ENCODE measurements at places on chromosomes 6 and 20.

DNA sequence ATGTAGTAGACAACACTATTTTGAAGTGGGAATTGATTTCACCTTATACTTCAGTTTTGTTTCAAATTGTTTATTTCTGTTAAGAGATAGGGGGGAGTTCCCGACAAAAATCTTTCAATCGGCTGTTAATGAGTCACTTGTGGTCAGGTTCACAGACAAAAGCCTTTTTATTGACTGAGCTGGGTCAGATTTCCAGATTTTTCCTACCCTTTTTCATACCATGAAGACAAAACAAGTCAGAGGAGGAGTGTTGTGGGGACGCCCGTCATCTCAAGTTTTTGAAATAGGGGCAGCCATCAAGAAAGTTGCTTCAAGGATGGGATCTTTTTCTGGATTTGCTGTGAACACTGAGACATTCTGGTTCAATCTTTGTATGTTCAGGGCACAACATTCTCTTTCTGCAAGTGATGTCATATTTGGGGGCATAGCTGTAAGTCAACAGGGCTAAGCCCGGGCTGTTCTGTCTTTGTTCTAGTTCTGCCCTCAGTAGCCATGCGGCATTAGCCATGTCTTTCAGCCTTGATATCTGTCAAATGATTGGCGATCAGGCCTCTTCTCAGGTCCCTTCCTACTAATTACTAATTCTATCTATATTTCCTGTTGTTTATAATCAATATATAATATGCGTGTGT lies 496.0 kb upstream of the MARCKS start:
- no peak for DNase-seq

DNA sequence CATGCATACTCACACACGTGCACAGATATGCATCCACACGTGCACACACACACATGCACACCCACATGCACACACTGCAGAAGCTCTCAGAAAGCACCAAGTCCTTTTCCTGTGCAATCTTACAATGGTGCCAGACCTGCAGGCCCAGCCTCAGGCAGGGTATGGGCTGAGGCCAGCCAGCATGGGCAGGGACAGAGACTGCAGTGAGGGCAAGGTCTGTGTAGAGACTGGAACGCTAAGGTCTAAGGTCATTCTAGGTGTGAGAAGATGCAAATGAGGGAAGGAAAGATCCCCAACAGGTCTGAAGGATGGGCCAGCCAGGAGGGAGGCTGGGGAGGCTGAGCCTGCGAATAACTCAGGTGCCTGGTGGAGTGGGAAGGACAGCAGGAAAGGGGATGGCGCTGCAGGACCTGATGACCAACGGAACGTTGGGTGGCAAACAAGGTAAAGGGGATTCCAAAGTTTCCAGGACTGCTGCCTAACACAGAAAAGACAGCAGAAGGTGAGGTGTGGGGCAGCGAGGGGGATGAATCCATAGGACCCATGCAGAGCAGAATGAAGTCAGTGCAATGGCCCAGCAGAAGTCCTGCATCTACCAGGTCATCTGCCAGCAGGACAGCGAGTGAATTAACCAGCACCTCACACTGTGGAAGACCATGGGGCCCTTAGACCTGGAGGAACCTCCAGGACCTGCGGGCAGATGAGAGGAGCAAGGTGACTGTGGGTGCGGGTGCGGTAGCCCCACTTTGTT lies 67.0 kb downstream of the ABHD12 start:
- no peak for DNase-seq

DNA sequence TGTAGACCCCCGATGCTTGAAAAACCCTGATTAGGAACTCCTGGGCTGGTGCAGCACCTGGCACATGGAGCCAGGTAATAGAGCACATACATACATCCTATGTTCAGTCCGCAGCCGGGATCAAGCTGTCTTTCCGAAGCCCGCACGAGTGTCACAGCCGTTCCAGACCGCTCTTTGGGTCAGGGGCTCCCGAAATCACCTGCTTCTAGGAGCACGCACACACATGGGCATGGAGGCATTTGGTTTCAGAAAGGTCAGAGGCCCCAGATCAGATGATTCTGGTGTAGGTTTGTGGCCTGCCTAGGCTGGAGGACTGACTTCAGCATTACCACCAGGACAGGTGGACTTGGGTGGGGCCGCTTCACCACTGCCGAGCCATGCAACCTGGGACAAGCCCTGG lies 42.1 kb upstream of the STX16 start:
- no peak for DNase-seq

DNA sequence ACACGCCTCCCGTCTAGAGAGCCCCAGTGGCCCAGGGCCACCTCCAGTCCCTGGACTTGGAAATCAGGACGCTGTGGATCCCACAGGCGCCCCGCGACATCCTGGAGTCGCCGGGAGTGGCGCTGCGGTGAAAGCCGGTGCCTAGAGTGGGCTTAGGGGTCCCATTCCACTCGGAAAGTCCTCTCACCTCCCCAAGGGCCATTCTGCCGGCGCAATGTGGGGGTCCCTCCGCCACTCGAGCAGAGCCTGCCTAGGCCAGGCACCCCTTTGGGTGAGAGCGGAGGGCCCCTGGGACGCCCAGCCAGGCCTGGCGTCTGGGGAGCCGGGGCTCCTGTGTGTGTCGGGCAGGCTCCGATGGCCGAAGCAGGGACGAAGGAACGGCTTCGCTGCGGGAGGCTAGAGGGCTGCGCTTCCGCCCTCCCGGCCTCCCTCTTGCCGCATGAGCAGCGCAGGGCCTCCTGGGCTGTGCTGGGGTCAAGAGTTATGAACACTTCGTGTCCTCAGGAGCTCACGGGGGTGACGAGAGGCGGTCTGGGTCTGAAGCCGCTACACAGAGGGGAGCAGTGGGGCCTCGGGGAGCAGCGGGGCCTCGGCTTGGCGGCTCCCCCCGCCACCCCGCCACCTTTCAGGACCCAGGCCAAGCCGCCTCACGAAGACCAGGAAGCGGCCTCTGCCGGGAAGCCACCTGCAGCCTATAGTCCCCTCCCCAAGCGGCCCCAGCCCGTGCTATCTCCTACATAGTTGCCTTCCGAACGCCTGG lies 13.6 kb downstream of the POU3F2 start:
- no peak for DNase-seq

- DNase-seq, result no peak
Measured at GRCh38 chr6:148677594-148678476, 69.0 kb upstream of the UST start.

DNA sequence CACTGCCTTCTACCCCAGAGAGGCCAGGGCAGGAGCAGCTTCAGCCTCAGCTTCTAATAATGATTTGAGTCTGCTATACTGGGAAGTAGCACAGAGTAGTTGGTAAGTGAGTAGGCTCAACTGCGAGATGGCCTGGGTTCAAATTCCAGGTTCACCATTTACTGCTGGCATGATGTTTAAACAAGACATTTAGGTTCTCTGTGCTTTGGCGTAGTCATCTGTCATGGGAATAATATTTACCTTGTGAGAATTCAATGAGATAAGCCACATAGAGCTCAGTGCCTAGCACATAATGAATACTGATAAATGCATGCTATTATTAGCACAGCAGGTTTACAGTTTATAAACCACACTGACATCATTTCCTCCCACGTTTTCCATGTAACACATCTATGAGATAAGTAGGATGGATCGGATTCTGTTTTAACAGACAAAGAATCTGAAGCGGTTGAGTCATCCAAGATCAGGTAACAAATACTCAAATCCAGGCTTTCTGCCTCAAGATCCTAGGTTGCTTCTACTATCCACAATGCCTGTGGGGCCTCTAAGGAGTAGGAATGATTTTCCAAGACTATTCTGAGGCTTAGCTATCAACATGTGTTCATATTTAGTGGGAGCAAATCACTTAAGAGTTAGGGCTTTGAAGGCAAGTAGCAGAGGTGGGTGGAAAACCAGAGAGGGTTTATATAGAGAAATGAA lies 72.9 kb upstream of the DTNBP1 start:
- no peak for DNase-seq

GRCh38 chr6:11923621-11924020 lies 88.5 kb upstream of the HIVEP1 start:
- DNase-seq, result no peak

DNA sequence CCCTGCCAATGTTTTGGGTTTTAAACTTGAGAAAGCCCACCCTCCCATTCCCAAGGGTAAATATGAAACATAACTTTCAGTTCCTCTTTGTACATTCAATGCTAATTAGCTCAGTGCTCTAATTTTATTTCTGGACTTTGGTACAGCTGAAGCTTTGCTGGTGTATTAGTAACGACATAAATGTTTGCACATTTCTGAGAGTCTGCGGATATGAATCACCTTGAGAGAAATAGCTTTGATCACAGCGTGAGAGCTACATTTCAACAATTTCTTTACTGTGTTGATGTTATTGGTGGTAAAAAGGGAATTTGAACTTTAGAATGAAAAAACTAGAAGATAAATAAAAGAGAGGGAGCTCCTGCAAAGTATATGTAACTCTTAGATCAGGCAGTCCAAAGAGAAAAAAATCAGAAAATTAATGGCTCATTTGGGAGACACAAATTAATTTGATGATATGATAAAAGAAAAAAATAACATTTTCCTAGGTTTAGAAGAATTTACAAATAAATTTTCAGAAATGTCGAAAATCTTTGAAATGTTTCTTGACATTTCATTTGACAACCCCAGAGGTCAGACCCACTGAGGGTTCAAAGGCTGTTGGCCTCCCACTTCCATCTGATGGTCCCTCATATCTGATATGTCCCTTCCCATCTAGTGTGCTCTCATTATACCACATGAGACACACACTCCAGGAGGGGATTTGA lies 38.5 kb upstream of the CAP2 start:
- DNase-seq, result no peak

GRCh38 chr6:94673251-94673650 lies 904.1 kb upstream of the MANEA start:
- no peak for DNase-seq

DNA sequence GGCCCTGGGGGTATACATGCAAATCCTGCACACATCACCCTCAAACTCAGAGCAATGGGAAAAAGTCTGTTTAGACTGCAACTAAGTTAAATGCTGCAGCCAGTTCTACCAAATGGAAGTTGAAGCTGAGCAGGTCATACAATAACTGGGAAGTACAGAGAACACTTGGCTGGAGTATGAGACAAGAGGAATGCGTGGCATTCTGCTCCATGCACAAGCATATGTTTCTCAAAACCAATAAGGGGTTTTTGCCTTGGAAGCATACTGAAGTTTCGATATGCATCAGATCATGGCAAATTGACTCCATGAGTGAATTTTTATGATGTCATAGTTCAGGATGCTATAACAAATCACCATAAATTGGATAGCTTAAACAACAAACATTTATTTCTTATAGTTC lies 193.8 kb downstream of the COL12A1 start:
- DNase-seq, result no peak

DNA sequence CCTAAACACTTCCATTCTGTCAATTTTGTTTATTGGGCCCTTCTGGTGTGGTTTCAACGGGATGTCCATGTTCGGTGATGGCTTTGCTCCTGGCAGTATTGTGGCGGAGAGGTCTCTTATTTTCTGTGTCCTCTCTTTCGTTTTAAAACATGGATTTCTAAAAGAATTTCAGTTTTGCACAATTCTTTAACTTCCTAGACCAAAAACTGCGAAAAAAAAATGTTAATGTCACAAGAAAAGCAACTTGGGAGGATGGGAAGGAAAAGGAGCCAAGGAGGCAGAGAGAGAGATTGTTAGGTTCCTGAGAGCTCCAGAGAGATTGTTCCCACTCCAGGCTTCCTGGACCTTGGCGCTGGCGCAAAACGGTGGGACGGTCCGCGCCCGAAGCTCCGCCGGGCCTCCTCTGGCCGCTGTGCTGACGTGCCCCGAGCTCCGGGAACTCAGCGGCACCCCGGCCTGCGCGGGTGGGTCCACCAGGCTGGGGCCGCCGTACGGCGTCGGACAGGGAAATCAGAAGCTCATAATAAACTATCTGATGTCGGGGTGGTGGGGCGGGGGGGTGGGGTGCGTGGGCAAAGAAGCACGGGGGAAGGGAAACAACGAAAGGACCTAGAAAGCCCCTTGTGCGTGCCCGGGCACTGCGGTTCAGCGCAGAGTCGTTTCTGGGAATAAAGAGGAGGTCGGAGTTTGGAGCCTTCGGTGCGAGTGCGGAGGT lies 951 bp upstream of the OLIG3 start:
- DNase-seq, result no peak

DNA sequence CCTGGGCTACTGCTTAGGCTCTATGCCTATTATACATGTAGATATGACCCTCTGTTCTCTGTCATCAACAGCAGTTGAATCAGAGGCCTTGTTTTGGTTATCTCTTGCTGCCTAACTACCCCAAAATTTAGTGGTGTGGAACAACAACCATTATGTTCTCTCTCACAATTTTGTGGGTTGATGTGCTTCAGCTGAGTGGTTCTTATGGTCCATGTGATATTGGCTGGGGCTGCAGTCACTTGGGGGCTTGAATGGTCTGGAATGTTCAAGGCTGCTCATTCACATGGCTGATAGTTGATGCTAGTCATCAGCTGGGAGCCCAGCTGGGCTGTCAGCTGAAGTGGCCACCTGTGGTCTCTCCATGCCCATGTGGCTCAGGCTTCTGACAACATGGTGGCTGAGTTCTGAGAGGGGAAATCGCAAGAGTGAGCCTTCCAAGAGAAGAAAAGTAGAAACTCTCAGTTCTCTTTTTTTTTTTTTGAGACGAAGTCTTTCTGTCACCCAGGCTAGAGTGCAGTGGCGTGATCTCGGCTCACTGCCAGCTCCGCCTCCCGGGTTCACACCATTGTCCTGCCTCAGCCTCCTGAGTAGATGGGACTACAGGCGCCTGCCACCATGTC lies 47.8 kb downstream of the SHLD1 start:
- no peak for DNase-seq

DNA sequence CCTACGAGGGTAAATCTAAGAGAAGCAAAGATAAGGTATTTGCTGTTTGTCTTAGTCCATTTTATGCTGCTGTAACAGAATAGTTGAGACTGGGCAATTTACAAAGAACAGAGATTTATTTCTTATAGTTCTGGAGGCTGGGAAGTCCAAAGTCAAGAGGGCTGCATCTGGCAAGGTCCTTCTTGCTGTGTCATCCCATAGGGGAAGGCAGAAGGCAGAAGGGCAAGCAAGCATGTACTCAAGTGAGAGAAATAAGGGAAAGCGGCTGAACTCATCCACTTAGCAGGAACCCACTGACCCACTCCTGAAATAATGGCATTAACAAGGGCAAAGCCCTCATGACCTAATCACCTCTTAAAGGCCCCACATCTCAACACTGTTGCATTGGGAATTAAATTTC lies 102.7 kb downstream of the AGPAT4 start:
- DNase-seq, result no peak

GRCh38 chr6:160277546-160277945 lies 18.9 kb upstream of the SLC22A2 start:
- DNase-seq, result no peak

DNA sequence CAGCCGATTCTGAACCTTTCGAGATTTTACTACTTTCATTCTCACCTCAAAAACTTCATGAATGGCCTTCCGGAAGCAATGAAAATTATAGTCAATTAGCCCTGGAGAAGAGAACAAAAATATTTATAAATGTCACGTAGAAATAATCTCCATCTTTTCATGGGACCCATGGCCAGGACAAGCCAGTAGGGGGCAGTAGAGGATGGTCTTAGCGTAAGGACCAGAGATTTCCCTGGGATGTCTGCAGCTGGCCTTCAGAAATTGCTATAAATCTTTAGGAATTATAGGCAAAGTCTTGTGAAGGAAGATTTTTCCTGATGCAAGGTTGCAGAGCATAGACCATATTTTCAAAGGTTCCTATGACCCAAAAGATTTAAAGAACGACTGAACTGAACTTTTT lies 15.6 kb upstream of the UBE2J1 start:
- peak; percentile 79 for DNase-seq

- DNase-seq, result no peak
Measured at GRCh38 chr6:161356167-161356854, 82.5 kb upstream of the AGPAT4 start.

All from G401 (cell line).